ENCODE measurements at places on chromosomes 1 and 21. TPM values are rescaled to one million over a fixed set of nuclear protein-coding genes. Genes with fewer than 3 reads are reported as not detected.

Gene LPAR3
- total RNA-seq: 12.8 TPM

Gene ACTL8
- total RNA-seq: not detected

Gene FNDC7
- total RNA-seq: not detected

Gene C1orf185
- not detected for total RNA-seq

Gene DNM3
- 11.7 TPM for total RNA-seq

Gene PGBD5
- total RNA-seq: 2.5 TPM

Gene PLA2G2F
- 1.3 TPM for total RNA-seq

Gene CD101
- 1.0 TPM for total RNA-seq

Gene MARK1
- 21.4 TPM for total RNA-seq

Gene IQCC
- 3.2 TPM for total RNA-seq

Gene PADI3
- 6.9 TPM for total RNA-seq

Gene SYNC
- total RNA-seq: 22.4 TPM

Gene AIRE
- total RNA-seq: 0.11 TPM

Gene ARHGAP30
- 2.9 TPM for total RNA-seq

Gene ARL8A
- total RNA-seq: 19.2 TPM

Gene BECN2
- not detected for total RNA-seq

Gene CLIC4
- total RNA-seq: 505 TPM

Gene PLPP3
- 256 TPM for total RNA-seq

Gene CRNN
- total RNA-seq: not detected

Gene GSTM5
- total RNA-seq: 18.2 TPM

Gene KCNA3
- total RNA-seq: 3.1 TPM

Gene PTAFR
- 3.0 TPM for total RNA-seq

Gene TNFRSF4
- 0.48 TPM for total RNA-seq

Gene ANGPTL3
- not detected for total RNA-seq

Gene NPR1
- 9.5 TPM for total RNA-seq

Gene PBX1
- 241 TPM for total RNA-seq

Gene SEMA4A
- 7.3 TPM for total RNA-seq

Gene ERICH3
- total RNA-seq: 0.79 TPM

Gene RUNX3
- 0.37 TPM for total RNA-seq

Gene FCGR3A
- total RNA-seq: 4.5 TPM

Gene HEYL
- total RNA-seq: 7.9 TPM

Gene NOL9
- total RNA-seq: 28.6 TPM

Gene CFAP141
- not detected for total RNA-seq

Gene FCGR1A
- total RNA-seq: 10.4 TPM

Gene ZNF695
- 2.7 TPM for total RNA-seq

Gene SMIM34
- total RNA-seq: not detected

Gene ADCY10
- total RNA-seq: 0.37 TPM

Gene UTS2
- 0.16 TPM for total RNA-seq

Gene FCRL3
- total RNA-seq: 0.05 TPM
